ENCODE measurements at places on chromosomes 12 and 14.

DNA sequence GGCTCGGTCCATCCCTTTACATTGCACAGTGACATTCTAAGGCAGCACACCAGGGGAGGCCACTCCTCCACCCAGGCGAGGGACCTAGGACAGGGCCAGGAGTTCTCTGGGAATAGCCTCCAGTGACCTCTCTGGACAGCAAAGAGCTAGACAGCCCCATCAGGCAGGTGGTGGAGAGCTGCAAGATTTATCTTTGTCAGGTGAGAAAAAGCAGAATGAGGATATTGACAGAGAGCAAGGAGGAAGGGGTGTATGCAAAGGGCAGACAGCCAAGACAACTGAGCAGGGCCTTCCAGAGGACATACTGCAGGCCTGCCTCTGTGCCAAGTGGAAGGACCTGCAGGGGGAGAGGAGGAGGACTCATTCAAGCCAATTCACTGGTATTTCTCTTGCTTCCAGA is 112.4 kb upstream of the MAX start:
- no peak for DNase-seq

DNA sequence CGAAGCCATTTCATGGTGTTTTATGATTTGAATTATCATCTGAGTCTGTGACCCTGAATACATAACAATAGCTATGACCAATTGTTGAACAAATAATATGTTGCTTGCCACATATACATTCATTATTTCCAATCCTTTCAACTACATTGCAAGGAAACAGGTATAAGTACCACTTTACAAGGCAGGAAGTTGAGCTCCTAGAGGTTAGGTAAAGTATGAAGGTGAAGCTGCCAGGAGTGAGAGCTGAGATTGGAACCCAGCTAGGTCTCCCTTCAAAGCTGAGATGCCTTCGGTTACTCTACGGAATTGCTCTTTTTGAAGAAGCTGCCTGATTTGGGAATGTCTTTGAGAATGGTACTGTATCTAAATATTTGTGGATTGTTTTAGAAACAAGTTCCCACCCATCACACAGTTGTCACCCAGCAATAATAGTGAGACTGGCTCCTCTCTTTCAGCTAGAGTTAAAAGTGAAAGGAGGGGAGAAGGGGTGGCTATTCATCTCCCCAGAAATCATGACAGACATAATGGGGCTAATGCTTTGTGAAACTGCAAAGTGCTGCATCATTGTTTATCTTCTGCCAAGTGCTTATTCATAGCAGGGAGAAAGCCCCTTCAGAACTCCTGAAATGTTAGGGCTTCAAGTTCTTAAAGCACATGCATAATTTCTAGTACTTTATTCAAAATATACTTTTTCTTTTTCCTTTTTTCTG is 75.9 kb upstream of the AMIGO2 start:
- no peak for DNase-seq

GRCh38 chr12:129063600-129063999 is 210.3 kb downstream of the GLT1D1 start:
- DNase-seq = no peak

- no peak for DNase-seq
These were observed 999 bp upstream of the DCAF4 start for GRCh38 chr14:72925171-72925759.

- DNase-seq = no peak
These were observed 15.8 kb upstream of the PPP4R4 start for GRCh38 chr14:94158239-94158883.

DNA sequence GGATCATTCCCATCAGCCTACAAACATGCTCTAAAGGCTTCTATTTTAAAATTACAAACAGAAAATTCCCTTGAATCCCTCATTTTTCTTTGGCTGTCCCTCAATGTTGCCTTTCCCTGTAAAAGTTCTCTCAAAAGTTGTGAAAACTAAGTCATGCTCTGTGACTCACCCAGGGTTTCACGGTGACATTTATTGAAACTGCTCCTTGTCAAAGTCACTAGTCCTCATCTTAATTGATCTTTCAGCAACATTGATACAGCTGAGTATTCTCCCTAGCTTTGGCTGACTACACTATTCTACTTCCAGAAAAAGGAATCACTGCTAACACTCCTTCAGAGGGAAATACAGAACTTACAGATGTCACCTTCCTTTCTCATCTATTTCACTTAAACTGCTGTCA is 65.7 kb downstream of the ASCL4 start:
- DNase-seq = no peak

- DNase-seq = no peak
These were observed 33.1 kb upstream of the PTPRO start for GRCh38 chr12:15289192-15289591.

GRCh38 chr12:52284562-52285171 is 6.7 kb downstream of the KRT81 start:
- no peak for DNase-seq

DNA sequence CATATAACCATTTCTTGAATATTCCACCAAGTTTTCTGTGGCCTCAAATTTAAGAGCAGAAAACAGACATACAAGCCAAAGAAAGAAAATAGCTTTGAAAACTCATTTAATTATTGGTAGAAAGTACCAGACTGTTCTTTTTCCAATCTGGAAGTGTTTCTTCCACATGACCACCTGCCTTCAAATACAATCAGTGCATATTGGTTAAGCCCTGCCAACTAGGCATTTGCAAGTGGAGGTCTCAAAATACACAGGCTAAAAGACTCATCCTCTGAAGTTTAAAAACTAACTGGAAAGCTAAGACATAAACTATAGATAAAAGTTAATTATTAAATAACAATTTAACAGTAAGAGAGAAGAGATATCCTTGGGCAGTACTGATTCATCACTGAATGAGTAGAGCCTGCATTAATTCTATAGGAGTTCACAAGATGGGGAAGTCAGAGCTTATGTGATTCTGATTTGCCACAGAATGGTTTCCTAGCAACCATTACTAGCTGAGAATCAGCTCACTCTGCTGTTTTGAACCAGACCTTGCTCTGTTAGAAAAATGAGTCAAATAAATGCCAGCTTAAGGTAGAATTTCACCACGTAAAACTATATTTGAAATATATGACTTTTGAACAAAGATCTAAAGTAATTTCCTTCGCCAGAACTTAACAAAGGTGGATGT is 433.8 kb downstream of the FUT8 start:
- no peak for DNase-seq

- no peak for DNase-seq
These were observed 53.4 kb downstream of the PLCZ1 start for GRCh38 chr12:18684430-18684829.

- no peak for DNase-seq
These were observed 290.7 kb upstream of the TMPO start for GRCh38 chr12:98224584-98225221.

Data from midbrain (tissue), 1 donor.